ENCODE measurements at places on chromosomes 13 and 19.

DNA sequence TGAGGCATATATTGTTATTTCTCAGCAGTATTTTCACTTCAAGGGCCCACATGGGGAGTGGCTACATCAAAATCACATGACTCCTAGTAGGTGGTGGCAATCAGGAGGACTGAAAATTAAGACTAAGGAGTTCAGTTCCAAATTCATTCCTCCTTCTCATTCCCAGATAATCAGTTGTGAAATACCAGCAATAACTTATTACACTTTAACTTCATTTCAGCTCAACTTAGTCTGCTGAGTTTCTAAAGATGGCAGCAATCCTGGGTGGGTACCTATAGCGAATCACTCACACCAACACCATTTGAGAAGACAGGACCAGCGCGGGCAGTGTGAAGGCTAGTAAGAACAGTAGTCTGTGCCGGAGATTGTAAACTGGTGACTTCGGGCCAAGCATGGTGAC, 63.9 kb upstream of the SLC10A2 start:
- DNase-seq = no peak

- no peak for DNase-seq
These were observed 1511.0 kb upstream of the SLC10A2 start for GRCh38 chr13:104577071-104577815.

- no peak for DNase-seq
These were observed 1.1 kb upstream of the EPN1 start for GRCh38 chr19:55673889-55674288.

DNA sequence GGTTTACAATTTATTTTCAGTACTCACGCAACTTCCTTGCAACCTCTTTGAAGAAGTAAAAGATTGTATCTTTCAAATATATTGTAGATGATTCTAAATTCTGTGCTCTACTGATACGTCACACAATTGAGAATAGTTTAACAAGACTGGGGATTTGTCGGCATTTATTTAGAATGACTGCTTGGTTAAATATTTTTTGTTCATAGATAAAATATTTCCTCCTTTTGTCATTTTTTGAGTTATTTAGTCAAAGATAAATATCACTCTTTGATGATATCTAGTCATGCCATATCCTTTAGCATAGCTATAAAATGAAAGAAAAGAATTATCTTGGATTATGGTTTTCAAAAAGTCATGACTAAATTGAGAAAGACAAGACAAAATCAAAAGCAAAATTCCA, 2747.8 kb downstream of the PCDH9 start:
- DNase-seq = no peak

GRCh38 chr13:43003010-43003409, 11.0 kb upstream of the EPSTI1 start:
- no peak for DNase-seq

GRCh38 chr19:40421993-40422747, 3.6 kb downstream of the SERTAD1 start:
- DNase-seq = no peak

DNA sequence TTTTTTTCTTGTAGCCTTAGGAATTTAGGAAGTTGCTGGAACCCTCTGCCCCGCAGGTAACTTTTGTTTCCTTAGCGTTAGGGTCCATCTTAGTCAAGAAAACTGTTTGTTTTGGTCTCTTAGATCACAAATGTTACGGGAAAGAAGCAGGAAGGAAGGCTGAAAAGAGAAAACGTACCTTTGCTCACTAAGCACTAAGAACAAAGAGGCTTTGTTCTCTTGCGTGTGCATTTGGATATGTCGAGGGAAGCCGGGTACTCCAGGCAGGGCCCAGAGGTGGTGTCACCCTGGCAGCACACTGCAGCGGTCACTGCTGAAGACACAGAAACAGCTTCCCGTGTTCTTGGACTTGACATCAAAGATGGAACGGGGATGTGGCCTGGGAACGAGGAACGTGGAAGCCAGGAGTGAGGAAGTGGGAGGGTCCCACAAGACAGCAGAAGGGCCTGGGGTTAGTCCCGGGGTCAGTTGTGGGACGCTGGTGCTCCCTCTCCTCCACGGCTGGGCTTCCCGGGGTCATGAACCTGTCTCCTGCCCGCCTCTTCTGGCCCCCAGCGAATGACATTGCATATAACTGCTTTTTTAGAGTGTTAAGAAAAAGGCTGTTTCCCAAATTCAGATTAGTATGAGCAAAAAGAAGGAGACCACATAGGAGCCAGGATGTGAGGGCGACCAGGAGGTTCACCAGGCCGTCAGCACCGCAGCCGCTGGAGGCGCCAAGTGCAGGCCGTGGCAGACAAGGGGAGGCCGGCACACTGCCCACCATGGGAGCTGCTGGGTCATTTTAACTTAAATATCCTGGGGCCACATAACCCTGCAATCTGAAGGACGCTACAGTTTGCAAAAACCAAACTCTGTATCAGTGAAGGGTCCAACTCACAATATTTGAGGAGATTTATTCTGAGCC, 31.6 kb downstream of the ATP11A start:
- DNase-seq = no peak

- DNase-seq = no peak
These were observed 3.5 kb downstream of the MKNK2 start for GRCh38 chr19:2047449-2048103.

DNA sequence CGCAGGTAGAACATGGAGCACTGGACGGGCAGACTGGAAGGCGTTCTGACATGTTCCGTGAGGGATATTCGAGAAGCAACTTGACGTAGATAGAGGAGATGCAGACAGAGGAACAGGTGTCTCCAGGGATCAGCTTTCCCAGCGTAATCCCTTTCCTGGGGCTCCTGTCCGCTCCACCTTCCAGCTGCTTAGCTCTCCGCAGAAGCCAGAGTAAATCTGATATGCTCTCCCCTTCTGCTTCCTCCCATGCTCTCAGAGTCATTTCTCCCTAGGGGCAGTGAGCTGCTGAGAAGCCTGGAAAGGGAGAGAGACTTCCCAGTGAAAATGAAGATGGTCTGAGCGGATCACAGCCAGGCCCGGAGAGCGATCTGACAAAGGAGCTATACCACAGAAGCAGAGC, 23.0 kb upstream of the OLFM4 start:
- no peak for DNase-seq

Measured in GM19239 (cell line).